ENCODE measurements at places on chromosomes 2 and 18.
A peak's percentile ranks its signal among the peaks of the same experiment; 100 is the strongest.

DNA sequence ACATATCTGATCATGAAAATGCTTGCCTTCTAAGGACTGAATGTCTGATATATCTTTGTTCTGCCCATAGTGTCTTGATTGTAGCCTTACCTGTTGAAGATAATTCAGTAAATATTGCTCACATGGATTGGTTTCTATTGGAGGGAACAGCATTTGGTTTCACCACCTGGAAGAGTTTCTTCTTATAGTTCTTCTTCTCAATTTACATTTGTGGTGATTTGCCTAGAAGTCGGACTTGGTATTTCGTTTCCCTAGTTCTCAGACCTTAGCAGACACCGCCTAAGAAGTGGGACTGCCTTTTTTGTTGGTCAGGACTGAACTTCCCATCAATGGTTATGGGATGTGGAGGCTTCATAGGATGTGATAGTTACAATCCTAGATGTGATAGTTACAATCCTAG is 20.2 kb downstream of the MGAT5 start:
- DNase-seq, result no peak

DNA sequence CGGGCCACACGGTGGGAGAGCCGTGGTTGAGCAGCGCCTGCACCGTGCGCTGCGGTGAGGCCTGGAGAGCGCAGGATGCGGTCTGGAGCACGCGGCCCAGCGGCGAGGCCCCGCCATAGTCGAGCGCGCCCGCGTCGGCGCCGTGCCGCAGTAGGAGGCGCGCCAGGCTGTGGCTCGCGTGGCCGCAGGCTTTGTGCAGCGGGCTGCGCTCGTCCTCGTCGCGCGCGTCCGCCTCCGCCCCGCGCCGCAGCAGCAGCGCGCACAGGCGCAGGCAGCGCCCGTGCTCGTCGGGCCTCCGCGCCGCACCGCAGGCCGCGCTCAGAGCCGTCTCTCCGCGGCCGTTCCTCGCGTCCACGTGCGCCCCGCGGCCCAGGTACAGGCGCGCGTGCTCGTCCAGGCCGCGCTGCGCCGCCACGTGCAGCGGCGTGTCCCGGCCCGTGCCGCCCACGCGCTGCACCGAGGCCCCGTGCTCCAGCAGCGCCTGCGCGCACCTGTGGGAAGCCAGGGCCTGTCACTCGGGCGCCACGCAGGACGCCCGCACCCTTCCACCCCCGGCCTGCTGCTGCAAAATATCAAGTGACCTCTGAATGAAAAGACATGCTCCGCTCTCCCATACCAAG is 46.3 kb upstream of the GBX2 start:
- no peak for DNase-seq

GRCh38 chr18:37657493-37657892 is 91.9 kb upstream of the CELF4 start:
- DNase-seq, result no peak

DNA sequence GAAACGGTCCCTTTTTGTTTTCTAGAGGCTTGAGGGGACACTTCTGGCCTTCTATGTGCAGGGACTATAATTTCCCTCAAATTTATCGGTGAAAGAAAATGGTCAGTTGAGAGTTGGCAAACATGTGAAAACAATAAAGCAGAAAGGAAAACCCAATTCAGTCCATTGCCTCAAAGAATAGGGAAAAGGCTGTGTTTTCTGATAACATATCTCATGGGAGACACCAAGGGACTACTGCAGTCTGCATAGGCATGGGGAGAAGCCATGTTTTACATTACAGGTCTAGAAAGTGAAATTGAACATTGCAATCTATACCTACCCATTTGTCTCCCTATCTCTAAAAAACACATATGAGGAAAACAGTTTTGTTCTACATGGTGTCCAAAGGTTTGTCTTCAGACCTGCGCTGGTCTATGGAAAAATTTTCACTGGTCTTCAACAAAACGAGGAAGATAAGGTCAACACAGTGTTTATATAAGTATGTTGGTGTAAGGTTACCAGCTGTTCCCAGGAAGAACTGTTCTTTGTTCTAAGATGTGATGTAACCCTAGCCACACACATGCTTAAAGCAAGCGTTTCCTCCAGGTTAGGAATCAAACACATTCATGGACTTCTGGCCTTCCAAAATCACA is 179.7 kb downstream of the MREG start:
- no peak for DNase-seq

- no peak for DNase-seq
Measured at GRCh38 chr2:54480025-54480424, 23.9 kb downstream of the SPTBN1 start.

- DNase-seq, result no peak
Measured at GRCh38 chr2:86512034-86512433, 51.2 kb downstream of the CHMP3 start.

DNA sequence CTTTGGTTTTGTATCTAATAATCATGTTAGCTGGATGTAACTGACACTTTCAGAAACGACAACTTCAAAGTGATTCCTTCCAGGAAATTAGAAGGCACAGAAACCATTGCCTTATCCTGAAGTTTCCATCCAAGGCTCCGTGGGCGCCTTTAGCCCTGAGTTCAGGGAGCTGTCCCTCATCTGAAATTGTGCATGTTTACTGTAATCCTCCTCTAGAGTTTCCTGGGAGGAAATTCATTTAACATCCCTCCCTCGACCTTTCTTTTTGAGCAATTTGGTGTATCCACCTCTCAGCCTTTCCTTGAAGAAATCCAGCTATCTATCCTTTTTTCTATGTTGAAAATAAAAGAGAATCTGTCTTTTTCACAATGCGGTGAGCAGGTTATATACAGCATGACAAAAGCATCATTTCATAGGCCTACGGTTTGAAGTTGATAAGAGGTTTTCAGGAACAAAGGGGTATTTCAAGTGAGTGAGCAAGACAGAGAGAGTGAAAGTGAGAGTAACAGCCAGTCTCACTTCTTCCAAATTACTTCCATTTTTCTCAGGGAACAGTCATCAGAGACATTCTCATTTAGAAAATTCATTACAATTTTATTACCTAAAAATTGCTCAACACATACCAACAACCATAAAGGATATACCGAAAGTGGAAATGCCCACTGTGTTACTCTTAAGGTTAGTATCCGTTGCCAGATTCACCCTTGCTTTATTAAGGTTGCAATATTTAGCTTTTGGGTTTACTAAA is 167.3 kb downstream of the MREG start:
- DNase-seq, result no peak

- DNase-seq, result no peak
Measured at GRCh38 chr2:109522063-109522374, 91.7 kb downstream of the SEPTIN10 start.

DNA sequence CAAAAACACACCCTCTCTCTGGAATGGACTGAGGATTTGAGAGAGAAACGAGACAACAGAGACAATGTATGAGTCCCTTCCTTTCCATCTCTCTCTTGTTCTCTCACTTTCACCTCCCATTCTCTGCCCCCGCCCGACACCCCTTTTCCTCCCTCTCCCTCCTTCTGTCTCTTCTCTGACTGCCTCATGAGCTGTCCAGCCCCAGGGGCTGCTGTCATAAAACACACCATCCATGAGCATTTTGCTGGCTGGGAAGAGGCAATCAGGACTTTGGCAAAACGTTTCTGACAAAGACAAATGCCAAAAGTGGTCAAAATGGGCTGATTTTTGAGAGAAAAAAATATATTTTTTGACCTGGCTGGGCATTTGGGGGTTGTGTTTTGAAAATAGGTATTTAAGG is 377.2 kb downstream of the EN1 start:
- DNase-seq, result no peak

- no peak for DNase-seq
Measured at GRCh38 chr2:237276716-237277490, 137.1 kb downstream of the COL6A3 start.

DNA sequence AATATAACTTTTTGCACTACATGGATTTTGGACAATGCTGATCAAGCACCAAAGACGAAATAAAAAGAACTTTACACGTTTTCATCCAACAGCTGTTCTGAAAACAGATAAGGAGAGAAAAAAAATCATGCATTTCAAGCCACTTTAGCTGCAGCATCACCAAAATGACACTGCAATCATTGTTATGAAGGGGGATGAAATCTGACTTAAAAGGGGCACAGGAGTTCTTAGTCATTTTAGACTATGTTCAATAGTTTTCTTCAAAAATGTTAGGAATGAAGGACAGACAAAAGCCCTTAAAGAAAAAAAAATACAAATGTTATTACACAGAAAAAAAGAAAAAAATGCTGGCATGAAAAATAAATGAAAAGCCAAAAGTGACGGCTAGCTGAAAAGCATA is 71.2 kb downstream of the CUL3 start:
- DNase-seq, result no peak

- no peak for DNase-seq
Measured at GRCh38 chr2:165904432-165904831, 49.1 kb downstream of the TTC21B start.

- DNase-seq, result no peak
Measured at GRCh38 chr2:31835450-31835849, 175.4 kb downstream of the MEMO1 start.

DNA sequence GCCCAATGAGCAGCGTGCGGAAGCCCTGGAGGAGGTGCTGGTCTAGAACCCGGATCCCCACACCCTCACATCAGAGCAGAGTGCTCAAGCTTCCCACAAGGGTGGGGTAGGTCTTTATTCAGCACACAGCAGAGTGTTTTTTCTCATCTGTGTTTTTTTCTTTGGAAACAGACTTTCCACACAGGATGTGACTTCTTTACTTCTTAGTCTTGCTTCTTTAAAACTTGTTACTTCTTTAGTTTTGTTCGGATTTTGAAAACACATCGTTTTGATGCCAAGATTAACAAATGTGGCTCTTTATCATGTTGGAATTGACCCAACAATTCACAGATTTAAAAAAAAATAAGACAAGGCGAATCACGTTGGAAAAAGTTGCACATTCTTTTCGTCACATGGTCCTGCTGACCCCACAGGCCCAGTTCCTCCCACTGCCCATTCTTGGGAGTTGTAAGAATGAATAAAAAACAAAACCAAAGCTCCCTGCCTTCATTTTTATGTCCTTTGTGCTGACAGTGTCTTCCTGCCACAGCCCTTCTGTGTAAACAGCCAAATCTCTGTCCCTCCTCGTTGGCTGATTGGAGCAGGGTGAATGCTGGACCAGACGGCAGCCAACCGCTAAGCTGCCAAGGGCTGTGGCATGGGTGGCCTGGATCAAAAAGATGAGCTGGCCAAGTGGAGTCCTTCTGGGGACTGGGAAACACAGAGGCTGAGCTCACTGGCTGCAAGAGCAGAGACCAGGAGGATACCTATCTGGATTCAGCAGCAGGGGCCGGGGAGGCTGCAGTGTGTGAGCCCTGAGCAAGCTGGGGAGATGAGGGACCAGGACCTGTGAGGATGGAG is 81.6 kb downstream of the TWIST2 start:
- DNase-seq, result no peak

DNA sequence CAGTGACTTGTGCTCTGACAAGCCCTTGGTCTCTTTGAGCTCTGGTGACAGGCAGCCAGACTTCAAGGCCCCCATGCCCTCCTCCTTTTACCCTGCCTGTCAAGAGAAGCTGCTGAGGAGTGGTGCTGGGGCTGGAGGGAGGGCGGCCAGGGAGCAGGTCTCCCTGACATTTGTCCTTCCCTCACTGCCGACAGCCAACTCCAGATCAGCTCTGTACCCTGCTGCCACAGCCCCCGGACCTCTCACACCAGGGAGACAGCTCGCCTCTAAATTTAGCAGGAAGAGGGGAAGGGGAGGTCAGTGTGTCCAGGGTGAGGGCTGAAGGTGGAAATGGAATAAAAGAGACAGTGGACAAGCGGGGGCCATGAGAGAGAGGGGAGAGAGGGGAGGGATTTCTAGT is 155.8 kb downstream of the TDRD15 start:
- no peak for DNase-seq

GRCh38 chr2:20424300-20425290 is 22.3 kb upstream of the RHOB start:
- DNase-seq, result peak; percentile 87

GRCh38 chr2:17540813-17541530 is 476 bp downstream of the VSNL1 start:
- no peak for DNase-seq

GRCh38 chr2:33607905-33608304 is 8.8 kb upstream of the FAM98A start:
- no peak for DNase-seq

DNA sequence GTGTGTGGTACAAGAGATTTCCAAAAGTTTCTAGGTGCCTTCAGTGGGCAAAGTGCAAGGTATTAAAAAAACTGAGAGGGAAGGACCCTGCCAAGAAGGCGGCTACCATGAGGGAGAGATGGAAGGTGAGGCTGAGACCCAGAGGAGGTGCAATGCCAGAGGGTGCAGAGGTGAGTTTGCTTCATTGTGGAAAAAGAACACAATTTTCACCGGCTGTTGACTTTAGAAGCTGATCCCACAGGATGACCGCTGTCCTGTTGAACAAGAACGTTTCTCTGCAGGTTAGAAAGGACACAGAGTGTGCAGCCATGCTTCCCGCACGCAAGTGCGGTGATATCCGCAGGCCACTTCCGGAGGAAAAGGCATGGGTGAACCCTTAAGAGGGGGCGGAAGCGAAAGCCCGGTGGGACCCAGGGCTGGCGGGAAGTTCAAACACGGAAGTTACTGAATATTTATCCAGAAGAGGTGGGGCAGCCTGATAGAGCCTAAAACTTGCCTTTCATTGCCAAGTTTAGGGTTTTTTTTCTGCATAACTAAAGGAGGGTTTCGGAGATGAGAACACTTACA is 16.6 kb downstream of the SP110 start:
- DNase-seq, result no peak

- no peak for DNase-seq
Measured at GRCh38 chr2:218093879-218094278, 24.8 kb downstream of the RUFY4 start.

DNA sequence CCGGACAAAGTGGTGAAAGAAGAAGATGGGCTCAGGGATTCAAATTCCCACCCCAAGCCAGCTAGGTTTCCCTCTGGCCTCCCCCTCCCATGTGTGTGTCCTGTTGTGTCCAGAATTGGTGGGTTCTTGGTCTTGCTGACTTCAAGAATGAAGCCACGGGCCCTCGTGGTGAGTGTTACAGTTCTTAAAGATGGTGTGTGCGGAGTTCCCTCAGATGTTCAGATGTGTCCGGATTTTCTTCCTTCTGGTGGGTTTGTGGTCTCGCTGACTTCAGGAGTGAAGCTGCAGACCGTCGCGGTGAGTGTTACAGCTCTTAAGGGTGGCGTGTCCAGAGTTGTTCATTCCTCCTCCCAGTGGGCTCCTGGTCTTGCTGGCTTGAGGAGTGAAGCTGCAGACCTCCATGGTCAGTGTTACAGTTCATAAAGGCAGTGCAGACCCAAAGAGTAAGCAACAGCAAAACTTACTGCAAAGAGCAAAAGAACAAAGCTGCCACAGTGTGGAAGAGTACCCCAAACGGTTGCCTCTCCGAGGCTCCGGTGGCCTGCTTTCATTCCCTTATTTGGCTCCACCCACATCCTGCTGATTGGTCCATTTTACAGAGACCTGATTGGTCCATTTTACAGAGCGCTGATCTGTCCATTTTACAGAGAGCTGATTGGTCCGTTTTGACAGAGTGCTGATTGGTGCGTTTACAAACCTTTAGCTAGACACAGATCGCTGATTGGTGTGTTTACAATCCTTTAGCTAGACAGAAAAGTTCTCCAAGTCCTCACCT is 37.7 kb upstream of the KLF11 start:
- DNase-seq, result no peak

Measured in NCI-H226 (cell line).